ENCODE measurements at places on chromosomes 12 and 14.
A peak's percentile ranks its signal among the peaks of the same experiment; 100 is the strongest.

GRCh38 chr12:122097927-122098756, 19.6 kb downstream of the MLXIP start:
- peak; percentile 98 for DNase-seq

- DNase-seq: no peak
These were observed 127.4 kb upstream of the ARHGAP5 start for GRCh38 chr14:31949709-31950108.

GRCh38 chr14:20820063-20820904, 17.6 kb upstream of the RNASE1 start:
- peak; percentile 92 for DNase-seq

DNA sequence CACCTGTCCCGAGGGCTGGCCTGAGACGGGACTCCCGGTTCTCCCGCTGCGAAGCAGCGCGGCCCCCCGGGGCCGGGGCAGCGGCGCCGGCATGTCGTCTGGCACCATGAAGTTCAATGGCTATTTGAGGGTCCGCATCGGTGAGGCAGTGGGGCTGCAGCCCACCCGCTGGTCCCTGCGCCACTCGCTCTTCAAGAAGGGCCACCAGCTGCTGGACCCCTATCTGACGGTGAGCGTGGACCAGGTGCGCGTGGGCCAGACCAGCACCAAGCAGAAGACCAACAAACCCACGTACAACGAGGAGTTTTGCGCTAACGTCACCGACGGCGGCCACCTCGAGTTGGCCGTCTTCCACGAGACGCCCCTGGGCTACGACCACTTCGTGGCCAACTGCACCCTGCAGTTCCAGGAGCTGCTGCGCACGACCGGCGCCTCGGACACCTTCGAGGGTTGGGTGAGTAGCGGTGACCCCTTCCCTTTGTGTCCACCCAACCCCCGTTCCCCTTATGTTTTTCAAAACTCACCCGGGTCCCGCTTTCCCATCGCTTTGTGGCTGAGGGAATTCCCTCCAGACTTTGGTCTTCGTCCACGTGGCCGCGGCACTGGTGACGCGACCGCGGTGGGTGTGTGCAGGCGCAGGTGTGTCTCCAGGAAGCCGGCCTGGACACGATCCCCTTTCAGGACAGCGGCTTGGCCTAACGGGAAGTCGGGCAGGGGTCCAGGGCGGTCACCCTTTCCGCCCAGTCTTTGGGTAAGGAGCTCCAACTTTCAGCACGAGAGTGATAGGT, 826 bp downstream of the PRKCH start:
- DNase-seq: no peak

DNA sequence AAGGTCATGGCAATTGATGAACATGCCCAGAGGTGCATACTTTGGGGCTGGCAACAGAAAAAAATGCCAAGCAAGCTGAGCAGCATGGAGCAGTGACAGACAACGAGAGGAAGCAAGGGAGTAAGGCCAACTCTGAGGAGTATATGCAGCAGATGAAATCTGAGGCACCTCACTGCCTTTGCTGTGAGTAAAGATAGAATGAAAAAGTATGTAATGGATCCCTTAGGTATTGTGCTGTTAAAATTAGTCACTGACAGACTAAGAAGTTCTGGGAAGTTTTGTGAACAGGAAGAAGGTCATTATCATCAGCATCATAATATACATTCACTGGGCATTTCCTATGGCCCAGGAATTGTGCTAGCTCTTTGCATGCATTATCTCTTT, 269.9 kb downstream of the DUSP6 start:
- DNase-seq: no peak

- no peak for DNase-seq
These were observed 133.5 kb downstream of the FOXN3 start for GRCh38 chr14:89283327-89284060.
